ENCODE measurements at places on chromosomes 6 and 20. TPM values are rescaled to one million over a fixed set of nuclear protein-coding genes. Genes with fewer than 3 reads are reported as not detected.

Gene SLCO4A1
- 2.3 TPM for total RNA-seq

Gene TTLL9
- total RNA-seq: not detected

DNA sequence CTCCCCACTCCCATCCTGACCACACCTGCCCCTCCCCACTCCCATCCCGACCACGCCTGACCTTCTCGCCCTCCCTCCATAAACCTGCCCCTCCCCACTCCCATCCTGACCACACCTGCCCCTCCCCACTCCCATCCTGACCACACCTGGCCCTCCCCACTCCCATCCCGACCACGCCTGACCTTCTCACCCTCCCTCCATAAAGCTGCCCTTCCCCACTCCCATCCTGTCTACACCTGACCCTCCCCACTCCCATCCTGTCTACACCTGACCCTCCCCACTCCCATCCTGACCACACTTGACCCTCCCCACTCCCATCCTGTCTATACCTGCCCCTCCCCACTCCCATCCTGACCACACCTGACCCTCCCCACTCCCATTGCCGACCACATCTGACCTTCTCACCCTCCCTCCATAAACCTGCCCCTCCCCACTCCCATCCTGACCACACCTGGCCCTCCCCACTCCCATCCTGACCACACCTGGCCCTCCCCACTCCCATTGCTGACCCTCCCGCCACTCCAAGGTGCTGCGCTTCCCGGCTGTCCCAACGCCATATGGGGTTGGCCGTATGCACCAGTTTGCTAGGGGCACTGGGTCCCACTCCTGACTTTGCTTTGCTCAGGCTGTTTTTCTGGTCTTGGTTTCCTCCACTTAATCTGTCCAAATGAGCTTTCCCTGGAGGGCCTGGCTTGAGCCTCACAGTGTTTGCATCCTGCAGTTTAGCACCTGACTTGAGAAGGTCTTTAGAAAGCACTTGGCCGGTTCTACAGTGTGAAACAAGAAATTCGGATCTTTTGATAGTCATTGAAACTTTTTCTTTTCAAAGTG, 2.9 kb downstream of the KIF25 start:
- no peaks in the 10 kb centered on the region for H3K4me1 ChIP-seq
- H3K27ac ChIP-seq: no peak overlapping the region
- DNase-seq: no peak

- no peak for DNase-seq
- H3K27me3 ChIP-seq: no peaks in the 10 kb centered on the region
- H3K4me1 ChIP-seq: peaks cover 1% of the 10 kb centered on the region
- no peak overlapping the region for H3K27ac ChIP-seq
Observed at GRCh38 chr6:166533205-166533824, 53.2 kb downstream of the RAMACL start.

DNA sequence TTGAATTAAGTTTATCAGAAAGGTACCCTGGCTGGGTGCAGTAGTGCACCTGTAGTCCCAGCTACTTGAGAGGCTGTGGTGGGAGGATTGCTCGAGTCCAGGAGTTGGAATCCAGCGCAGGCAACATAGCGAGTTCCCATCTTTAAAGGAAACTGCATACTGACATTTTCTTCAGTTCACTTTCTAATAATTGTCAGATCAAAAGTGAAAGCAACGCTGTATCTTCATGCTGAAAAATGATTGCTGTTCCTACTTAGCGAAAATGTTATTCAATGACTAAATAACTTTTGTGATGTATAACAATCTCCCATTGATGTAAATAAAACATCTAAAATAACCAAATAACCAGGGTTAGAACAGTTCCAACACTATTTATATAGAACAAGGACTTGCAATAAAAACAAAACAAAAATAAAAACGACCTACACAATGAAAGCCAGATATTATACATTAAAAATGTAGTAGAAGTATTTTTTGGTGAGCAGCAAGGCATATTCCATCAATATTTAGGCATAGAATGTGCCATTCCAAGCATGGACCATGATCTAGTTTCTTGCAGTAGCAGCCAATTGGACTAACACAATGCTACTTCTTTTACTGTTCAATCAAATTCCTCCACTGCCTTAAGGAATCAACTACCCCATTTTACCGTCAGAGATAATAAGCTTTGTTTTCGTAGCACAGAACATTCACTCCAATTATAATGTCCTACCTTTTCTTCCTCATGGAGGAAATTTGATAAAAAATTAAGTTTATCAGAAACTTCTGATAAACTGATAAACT, 1.5 kb downstream of the LATS1 start:
- no peak overlapping the region for H3K27ac ChIP-seq
- H3K4me1 ChIP-seq: peaks cover 35% of the 10 kb centered on the region
- H3K27me3 ChIP-seq: no peaks in the 10 kb centered on the region
- no peak for DNase-seq
- H3K36me3 ChIP-seq: peaks cover 15% of the 10 kb centered on the region

All from CD4-positive, alpha-beta T cell (primary cell).